ENCODE measurements at places on chromosomes 6 and 20.

DNA sequence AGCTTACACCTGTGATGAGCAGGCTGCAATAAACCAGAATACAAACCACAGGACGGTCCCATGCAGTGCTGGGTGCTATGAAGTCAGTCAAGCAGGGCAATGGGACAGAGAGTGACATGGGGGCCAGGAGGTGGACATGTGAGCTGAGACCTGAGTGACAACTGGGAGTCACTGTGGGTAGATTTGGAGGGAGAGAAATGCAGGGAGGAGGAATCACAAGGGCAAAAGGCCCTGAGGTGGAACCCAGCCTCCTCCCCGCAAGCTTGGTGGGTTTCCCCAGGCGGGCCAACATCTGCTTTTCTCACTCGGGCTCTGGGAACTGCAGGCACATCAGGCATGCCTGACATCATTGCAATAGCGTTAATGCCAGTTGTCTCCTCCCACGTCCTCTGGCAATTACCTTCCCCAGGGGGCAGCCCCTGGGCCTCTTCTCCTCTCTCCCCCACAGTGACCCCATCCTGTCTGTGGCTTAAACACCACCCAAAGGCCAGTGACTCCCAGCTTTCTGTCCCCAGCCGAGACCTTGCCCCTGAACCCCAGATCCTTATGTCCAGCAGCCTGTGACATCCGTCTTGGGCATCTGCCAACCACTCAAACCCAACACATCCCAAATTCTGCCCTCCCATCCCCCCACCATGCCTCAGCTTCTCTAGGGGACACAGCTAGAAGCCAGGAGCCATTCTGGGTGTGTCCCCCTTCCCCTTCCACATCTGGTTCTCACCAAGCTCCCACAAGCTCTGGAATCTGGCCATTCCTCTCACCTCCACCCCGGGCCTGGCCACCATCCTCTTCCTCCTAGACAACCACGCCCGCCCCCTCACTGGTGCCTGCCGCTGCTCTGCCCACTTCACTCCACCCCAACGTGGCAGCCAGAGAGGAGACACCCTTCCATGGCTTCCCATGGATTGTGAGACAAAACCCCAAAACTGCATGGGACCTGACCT is 28.2 kb downstream of the PDRG1 start:
- no peak for DNase-seq

DNA sequence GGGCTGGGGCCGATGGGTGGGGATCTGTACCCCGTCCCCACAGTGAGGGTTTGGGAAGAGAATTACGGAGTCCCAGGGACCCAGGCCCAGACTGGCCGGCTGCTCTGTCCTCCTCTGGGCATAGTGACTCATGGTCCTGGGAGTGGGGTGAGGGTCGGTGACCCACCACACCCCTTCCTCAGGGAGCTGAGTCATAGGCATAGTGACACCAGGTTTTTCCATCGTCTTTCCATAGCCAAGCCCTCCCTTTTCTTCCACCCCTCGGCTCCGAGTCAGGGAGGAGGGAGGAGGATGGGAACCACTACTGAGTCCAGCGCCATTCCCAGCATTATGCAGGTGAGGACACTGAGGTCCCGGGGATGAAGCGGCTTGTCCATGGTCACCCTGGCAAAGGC is 8.9 kb downstream of the CYP21A2 start:
- no peak for DNase-seq

DNA sequence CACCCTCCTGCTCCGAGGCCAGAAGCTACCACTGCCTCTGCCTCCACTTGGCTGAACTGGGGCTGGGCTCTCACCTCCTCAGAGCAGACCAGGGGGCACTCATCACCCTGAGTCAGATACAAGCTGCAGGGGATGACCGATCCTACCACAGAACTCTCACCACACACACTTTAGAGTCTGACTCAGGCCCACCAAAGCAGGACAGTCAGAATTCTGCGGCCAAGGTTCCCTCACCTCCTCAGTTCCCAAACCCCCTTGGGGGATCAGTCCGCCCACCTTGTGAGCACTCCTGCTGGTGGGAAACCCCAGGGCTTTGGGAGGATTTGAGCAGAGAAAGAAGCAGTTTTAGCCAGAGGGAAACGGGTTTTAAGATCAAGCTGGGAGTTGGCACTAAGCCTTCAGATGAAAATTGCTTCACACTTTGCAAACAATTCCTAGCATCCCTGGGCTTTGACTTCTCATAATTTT is 587.8 kb upstream of the JAG1 start:
- DNase-seq: no peak

DNA sequence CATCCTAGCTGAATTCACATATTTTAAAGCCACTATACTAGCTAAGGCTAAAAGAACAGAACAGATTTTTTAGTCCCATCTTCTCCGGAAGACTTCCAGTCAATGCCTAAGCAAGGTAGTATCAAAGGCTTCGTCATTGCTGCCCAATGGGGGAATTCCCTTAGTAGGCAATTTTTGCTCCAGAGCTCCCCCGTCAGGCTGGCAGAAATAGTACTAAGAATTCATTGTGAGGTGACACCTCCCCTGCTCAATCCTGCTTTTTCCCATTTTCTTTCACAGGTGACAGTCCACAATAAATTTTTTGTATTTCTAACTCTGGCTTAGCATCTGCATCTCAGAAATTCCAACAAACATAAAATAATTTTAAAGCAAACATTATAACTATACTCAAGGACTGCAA is 52.8 kb upstream of the SRSF6 start:
- DNase-seq: no peak

DNA sequence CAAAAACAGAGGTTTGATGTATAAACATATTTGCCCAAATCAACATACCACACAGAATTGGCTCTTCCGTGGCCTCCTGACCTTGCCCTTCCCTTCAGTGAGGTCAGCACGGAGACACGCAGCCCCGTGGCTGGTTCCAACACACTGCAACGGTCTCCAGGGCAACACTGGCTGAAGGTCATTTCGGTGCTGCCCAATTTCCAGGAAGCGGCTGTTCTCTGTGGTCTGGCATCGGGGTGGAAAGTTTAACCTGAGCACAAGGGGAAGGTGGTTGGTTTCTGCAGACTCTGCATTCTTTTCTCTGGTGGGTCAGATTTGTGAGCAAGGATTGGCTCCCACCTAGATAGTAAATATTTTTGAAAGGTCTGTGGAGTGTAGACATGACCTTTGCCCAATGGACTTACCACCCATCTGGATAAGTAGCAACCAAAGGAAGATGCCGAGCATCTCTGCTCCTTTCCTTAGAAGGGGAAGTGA is 177.6 kb upstream of the PHACTR1 start:
- DNase-seq: no peak

- DNase-seq: no peak
Measured at GRCh38 chr6:83098589-83098988, 31.1 kb downstream of the DOP1A start.

All from cortex of kidney (tissue), 1 donor.